Activated CD4-positive, alpha-beta T cell treated with anti-CD3 and anti-CD28 coated beads, Interleukin-2, amount 50 U/mL, for 16 hours (primary cell): ENCODE measurements at places on chromosomes 6 and 20.

DNA sequence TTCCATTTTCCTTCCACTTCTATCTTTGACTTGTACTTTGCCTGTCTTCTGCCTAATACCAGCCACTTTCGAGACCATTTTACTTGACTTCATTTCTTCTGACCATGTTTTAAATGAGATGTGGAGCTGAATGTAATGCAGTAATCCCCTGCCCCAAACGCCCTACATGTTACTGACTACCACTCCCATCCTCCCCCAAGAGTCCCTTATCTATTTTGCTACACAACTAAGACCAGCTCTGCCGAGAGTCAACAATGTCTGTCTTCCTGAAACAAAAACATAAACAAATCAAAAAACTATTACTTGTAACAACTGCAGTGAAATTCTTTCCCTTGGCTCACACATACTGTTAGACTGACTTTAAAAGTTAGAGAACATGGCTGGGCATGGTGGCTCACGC, 27.1 kb upstream of the KIAA1586 start:
- no peak for DNase-seq

DNA sequence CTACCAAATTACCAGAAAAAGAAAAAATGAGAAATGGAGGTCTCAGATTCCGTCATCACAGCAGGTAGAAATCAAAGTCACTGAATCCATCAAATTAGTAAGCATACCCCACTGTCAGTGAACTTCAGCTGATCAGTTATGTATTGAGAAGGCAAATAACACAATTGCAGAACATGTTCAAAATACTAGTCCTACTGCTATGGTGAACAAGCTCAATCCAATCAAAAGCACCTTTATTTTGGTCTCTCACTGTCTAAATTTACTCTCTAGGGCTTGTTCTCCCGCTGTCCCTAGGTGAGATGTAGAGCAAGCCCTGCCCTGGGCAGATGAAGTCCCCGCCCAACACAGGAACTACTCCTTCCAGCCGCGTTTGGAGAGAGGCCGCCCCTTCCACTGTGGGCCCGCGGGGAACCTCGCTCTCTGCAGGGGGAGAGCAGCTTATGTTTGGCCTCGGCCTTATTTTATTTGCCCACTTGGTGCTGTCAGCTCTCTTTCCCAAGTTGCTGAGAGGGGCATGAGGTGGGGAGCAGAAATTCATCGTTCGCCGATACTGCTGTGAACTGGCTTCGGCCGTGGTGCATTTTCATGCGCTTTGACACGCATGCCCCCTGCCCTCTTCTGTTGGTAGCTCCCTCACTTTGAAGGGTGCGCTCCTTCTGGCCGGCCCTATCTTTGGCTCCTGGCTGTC, 14.3 kb upstream of the MAP1LC3A start:
- peak; percentile 18 for DNase-seq

- no peak for DNase-seq
These were observed 30.9 kb upstream of the NEDD9 start for GRCh38 chr6:11263291-11263775.

DNA sequence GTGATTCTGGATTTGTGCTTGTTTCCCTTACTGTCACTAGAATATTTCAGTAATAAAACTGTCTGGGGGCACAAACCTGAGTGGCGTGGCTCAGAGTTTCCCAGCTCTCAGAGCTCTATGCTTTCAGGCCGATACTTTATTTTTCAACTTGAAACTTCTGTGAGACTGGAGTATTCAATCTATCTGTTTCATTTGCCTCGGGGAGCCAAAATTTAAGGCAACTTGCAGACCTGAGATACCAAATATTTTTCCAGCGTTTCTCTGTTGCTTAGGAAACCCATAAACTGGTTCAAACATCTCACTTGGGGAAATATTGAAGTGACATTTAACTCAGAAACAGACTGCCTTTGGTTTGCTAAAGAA, 74.7 kb downstream of the SOBP start:
- no peak for DNase-seq

GRCh38 chr6:25122622-25123237, 156.4 kb upstream of the CARMIL1 start:
- DNase-seq: no peak

GRCh38 chr6:25893778-25894177, 19.7 kb upstream of the SLC17A3 start:
- DNase-seq: no peak
